ENCODE measurements at places on chromosomes 2 and 18.

DNA sequence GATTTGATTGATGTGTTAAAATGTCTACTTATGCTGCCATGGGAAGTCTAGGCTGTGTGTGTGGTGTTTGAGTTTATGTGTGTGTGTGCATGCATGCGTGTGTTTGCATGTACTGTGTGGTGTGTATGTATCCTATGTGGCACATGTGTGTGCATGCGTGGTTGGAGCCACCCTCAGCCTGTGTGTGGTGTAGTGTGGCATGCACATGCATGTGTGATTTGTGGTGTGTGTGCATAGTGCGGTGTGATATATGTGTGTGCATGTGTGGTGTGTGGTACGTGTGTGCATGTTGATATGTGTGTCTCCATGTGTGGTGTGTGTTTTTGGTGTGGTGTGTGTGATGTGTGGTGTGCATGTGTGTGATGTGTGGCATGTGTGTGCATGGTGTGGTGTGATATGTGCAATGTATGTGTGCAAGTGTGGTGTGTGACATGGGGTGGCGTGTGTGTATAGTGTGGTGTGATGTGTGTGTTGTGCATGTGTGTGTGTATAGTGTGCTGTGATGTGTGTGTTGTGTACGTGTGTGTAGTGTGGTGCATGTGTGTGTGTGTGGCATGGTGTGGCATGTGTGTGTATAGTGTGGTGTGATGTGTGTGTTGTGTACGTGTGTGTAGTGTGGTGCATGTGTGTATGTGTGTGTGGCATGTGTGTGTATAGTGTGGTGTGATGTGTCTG, 66.6 kb upstream of the HDAC4 start:
- DNase-seq: no peak

- no peak for DNase-seq
These were observed 2.4 kb downstream of the CHRNA1 start for GRCh38 chr2:174761837-174762236.

DNA sequence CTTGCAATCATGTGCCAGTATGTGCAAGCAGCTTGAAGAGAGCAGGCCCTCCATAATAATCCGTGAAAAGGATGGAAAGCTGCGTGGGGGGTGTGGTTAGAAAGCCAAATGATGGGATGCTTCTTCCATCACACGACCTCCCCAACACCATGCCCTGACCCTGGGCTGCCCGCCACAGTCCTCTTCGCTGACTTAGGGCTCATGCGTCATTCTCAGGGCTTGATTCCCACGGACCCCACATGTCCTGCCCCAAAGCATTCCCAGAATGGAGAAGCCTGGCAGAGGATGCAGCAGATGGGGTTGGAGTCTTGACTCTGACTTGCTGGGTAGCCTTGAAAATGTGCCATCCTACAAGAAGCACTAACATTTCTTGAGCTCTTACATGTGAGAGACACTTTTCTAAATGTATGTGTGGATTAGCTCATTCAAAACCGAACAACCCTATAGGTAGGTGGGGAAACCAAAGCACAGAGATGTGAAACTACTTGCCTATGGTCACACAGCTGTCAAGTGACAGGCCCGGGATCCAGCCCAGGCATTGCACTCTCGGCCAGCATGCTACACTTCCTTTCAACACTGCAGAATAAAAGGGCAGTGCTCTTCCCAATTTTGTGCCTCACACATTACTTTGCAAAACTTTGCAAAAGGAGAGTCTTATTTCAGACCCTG, 3.7 kb downstream of the TNS1 start:
- no peak for DNase-seq

GRCh38 chr2:200242570-200242969, 63.9 kb upstream of the SPATS2L start:
- no peak for DNase-seq

GRCh38 chr2:29309090-29310029, 194.1 kb downstream of the CLIP4 start:
- DNase-seq: no peak

DNA sequence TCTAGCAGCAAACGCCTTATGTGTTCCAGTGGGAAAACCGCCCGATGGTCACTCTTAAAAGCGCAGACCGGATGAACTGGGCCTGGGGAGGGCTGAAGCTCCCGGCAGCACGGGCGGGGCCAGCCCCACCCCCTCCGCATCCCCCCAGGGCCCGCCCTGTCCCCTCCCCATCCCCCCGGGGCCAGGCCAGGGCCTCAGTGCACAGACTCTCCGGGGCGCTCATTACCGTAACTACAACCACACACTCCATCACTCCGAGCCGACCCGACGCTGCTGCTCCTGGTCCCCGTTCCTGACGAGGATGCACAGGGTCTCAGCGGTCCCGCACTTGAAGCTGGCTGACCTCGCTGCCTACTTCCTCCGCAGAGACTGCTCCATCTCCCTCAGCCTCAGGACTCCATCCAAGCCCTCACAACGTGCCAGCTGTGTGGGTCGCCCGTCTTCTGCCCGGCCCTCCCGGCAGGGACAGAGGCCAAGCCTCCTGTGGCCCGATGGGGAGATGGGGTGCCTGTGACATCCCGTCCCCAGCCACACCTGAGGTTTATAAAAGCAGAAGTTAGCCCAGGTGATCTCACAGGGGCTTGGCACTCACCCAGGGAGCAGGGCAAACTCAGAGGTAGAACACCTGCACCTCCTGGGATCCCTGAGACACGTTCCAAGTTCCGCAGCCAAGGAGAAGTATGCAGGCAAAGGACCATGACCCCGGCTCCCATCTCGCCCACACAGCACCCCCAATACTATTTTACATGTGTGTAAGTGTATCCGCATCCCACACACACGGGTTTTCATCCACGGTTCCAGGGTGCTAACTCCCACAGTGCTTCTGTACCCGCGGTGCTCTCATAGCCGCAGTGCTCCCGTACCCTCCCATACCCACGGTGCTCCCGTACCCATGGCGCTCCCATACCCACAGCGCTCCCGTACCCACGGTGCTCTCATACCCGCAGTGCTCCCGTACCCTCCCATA, 36.0 kb downstream of the SLC66A2 start:
- DNase-seq: no peak

DNA sequence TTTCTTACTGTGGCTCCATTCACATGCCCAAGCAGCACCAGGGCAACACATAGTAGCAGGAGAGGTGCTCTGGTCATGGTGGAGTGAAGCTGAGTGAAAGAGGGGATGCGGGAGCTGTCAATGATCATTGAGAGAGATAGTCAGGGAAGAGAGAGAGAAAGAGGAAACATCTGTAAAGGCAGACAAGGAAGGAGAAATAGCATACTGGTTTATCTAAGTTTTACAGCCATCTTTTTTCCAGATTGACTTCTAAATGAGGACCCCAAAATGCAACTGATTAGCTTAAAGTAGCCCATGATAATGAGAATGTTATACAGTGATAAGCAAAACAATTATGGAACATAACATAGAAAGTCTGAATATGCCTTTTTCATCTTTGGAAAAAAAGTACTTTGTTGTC, at the start of gene C2orf66:
Gene C2orf66, minus strand, starts transcription at position 96 of the 400 bp plus-strand sequence. Its CDS starts 19 bp downstream, at position 77.
- DNase-seq: no peak

DNA sequence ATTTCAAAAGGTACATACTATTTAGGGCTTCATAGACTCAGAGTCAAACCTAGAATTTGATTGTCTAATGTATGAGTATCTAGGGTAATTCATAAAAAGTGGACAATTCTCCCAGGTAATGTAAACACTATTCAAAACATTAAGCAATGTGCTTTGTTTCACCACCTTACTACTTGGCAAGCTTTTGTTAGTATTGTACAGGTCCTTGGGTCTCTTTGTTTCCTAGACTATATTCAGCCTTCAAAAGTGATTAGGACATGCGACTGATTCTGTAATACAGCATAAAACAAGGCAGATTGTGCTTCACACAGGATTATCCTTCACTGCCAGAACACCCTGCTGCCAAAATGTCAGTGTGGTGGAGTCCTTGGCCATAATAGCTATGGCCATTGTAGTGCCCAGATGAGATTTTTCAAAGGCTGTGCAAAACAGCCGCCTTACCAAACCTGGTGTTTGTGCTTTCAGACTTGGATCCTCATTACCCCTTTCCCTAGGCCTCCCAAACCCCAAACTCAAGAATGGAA, 90.1 kb upstream of the CAVIN2 start:
- no peak for DNase-seq

GRCh38 chr2:30188292-30188691, 41.5 kb downstream of the YPEL5 start:
- DNase-seq: no peak

DNA sequence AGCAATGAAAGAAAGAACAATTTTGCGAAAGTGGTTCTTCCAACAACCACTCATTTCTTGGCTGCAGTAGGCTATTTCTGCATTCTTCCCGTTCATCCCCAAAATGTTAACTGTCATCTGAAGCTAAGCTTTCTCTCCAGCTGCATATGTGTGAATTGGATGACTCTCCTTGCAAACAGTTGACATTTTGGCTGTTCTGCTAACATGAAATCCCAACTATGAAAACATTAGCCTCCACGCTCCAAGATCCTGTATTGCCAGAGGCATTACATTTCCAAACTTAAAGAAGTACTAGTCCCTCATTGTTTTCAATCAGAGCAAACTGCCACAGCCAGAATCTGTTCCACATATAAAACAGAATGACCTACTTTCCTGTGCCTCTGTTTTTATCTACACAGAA, 88.5 kb downstream of the TGIF1 start:
- DNase-seq: no peak

DNA sequence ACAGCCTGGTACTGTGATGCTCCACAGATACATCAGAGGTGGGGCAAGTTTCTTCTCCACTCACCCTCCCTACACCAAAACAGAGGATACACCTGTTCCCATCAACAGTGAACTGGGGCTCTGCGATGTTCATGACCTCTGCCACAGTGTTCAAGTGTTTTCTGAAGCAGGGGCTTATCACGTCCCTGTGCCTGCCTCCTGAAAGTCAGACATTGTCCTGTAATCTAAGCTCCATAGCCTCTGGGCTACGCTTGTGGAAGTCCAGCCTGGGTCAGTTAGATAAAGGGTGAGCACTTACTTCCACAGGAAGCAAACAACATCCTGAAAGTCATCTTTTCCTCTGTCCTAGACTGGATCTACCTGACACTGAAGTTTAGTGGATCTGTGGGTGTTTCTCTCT, 20.2 kb upstream of the MRO start:
- DNase-seq: no peak

GRCh38 chr2:231300722-231301076, 94.8 kb upstream of the B3GNT7 start:
- no peak for DNase-seq

DNA sequence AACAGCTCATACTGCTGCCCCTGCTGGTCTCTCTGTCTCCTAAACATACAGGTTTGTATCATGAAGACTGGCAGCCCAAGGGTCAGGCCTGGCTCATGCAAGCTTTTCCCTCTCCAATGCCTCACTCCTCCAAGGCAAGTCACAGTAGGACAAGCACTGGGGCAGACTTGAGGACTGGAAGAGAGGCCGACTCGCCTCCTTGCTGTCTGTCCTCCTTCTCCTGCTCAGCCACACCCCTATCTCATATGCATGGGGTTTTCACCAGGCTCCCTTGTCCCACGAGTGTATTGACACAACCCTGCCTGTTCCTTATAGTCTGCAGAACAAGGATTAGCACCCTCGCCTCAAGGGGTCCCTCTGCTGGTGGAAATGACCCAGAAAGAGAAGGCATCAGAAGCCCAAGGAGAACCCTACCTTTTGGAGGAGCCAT, 223.7 kb downstream of the SOX11 start:
- no peak for DNase-seq

DNA sequence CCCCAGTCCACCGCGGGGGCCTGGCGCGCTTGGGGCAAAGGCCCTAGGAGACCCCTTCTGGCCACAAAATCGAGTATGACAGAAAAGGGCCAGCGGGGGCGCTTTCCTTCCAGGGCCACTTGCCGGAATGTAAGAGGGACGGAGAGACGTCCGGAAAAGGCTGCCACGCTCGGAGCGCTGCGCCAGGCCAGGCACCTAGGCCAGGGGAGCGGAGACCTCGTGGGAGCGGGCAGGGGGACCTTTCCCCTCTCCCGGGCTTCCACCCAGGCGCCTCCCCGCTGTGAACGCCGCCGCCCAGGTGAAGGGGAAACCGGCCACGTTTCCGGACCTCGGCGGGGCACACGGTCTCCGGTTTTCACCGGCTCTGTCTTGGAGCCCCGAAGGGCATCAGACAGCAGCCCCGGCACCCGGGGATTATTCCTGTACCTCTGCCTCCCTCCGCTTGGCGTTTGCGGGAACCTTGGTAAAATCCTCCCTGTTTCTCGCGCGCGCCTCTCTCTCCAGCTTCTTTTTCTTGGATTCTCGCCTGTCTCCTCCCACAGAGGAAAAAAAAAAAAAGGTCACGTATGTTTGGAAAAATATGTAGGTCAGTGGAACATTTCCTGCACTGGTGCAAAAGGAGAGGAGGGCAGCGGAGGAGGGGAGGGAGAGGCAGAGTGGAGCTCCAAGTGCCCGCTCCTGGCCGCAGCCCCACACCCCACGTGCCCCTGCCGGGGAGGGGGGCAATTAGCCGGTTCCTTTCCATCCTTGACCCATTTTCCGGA, 1.2 kb upstream of the NPAS2 start:
- DNase-seq: peak; percentile 42

DNA sequence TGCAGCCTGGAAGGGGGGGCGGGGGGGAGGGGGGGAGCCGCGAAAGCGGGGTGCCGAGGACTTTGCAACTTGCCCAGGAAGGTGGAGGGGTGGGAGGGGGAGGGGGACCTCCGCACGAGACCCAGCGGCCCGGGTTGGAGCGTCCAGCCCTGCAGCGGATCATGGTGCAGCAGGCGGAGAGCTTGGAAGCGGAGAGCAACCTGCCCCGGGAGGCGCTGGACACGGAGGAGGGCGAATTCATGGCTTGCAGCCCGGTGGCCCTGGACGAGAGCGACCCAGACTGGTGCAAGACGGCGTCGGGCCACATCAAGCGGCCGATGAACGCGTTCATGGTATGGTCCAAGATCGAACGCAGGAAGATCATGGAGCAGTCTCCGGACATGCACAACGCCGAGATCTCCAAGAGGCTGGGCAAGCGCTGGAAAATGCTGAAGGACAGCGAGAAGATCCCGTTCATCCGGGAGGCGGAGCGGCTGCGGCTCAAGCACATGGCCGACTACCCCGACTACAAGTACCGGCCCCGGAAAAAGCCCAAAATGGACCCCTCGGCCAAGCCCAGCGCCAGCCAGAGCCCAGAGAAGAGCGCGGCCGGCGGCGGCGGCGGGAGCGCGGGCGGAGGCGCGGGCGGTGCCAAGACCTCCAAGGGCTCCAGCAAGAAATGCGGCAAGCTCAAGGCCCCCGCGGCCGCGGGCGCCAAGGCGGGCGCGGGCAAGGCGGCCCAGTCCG, 540 bp downstream of the SOX11 start:
- no peak for DNase-seq

- DNase-seq: peak; percentile 83
These were observed 47.4 kb downstream of the LRRFIP1 start for GRCh38 chr2:237674731-237675276.

- peak; percentile 58 for DNase-seq
These were observed 2.3 kb upstream of the MAL start for GRCh38 chr2:95023222-95023597.

- no peak for DNase-seq
These were observed 6.7 kb downstream of the IL1R1 start for GRCh38 chr2:102149243-102149642.

DNA sequence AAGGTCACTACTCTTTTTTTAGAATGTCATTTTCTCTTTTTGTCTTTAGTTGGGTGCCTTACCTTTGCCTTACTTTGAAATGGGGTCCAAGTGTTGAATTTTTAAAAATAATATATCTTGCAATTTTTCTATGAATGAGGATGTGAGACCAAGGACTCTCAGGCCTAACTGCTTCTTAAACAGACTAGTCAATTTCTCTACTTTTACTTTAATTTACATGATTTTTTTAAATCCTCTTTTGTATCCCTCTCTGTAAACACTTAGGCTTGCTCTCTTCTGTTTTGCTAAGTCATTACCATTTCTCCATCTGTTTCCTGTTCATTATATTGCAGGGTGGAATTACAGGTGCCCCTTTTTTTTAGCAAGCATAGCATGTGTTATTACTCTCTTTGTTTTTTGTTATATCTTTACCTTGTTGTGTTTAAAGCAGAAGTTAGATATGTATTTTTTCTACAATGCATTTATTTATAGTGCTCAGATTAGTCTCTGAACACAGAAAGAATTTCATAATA, 261.8 kb downstream of the SPAG16 start:
- no peak for DNase-seq

Measured in activated T-cell treated with anti-CD3 and anti-CD28 coated beads, Interleukin-2, amount 50 U/mL, for 1 hour (primary cell).